Stimulated activated CD4-positive, alpha-beta T cell treated with anti-CD3 and anti-CD28 coated beads, Interleukin-1b, Interleukin-23, amount 100 ng/mL, for 1 hour (primary cell): ENCODE measurements at places on chromosomes 2 and 18.

GRCh38 chr2:122009561-122009960, 254.1 kb downstream of the TSN start:
- no peak for DNase-seq

DNA sequence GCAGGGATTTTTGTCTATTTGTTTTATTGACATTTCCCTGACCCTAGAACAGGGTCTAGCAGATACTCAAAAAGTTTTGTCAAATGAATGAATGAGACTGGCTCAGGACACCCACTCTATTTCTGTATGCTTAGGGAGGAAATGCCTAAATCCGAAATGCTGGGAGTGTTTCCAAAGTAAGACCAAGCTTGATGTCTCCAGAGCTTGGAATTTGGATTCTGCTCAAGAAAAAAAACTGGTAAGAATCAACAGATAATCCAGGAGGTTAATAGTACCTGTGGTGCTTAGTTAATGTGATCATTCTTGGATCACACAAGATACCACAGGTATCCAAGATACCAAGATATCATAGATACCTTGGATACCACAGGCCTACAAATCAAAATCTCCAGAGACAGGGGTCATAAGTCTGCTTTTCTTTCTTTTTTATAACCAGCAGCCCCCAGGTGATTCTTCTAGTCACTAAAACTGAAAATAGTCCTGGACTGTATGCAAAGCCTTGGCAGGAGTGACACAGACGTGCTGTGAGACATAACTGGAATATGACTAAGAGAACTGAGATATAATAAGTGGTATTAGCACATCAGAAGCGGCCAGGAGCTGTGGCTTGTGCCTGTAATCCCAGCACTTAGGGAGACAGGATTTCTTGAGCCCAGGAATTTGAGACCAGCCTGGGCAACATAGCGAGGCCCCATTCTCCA, 39.9 kb upstream of the SP3 start:
- no peak for DNase-seq

GRCh38 chr2:146785101-146785500, 1059.7 kb upstream of the ACVR2A start:
- no peak for DNase-seq

DNA sequence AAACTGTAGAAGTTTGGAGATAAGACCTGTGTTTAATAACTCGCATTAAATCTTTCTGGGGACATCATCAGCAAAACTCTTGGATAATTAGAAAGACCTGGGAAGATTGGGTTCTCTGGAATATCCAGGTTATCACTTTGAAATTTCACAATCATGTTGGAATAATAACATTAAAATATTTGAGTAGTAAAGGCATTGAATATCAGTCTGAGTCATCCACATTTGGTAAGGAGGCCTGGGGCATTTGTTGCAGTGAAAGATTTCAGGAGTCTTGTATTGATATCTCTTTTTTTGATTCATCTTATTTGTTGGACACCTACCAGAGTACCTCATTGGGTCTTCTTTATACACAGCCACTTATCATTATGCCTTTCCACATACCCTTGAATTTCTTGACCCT, 95.9 kb downstream of the EPB41L5 start:
- DNase-seq, result no peak

DNA sequence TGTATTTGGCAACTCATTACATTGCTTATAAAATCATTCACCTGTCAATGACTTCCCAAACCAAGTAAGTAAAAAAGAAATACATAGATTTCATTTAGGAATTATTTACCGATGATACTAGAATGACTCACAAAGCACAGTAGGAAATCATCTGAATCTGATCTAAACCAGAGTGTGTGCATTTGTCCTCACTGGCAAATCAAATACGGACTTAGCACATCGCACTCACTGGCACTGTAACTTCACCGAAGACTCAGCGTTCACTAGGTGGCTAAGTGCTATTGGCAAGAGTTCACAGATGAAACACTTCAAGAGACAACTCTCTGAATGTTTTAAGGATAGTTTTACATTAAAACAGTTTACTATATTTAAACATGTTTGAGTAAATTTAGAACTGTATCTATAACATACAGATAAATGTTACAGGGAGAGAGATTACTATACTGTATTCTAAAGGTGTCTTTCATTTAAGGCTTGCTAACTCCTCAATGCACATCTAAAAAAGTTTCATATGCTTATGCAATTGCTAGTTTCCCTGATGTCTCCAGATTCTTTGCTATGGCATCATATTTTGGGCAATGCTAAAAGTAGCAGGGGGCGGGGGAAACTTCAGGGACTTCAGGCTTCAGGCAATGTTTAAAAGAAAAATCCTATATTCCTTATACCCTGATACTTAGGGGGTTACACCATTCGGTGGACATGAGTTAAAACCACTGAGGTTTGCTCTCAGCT, 48.8 kb downstream of the STK39 start:
- no peak for DNase-seq

- no peak for DNase-seq
These were observed 41.4 kb downstream of the KLHL29 start for GRCh38 chr2:23426263-23426905.

DNA sequence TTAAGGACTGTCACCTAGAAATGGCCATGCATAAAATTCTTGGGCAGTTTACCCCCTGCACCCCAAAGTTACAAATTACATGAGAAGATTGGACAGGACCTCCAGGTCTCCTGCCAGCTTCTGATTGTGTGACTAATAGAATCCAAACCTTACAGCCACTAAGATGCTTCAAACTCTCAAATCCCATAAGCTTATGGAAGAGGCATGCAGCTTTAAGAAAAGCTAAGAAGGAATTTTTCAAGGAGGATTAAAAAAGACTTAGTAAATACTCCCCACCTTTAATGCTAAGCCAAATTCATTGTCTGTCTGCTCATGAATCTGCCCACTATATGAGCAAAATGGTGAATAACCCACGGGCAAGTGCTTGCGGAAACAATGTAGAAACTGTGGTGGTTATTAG, 86.3 kb downstream of the MAIP1 start:
- DNase-seq, result no peak

GRCh38 chr2:146931109-146931508, 913.7 kb upstream of the ACVR2A start:
- no peak for DNase-seq

DNA sequence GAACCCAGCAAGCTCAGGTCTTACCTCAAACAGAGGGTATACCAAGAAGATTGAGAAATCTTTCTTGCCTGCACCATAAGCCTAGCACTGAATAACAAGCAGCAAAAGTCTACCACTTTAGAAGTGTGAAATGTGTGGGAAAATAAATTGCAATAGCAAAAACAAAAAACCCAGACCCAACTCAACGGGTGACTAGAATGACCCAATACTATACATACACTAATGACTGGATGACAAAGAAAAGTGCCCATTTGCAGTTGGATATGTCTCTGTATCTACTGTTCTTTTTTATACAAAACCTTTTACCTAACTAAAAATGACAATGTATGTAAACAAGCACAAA, 950.6 kb downstream of the TRIB2 start:
- no peak for DNase-seq

GRCh38 chr2:51103205-51103604, 71.3 kb upstream of the NRXN1 start:
- no peak for DNase-seq

DNA sequence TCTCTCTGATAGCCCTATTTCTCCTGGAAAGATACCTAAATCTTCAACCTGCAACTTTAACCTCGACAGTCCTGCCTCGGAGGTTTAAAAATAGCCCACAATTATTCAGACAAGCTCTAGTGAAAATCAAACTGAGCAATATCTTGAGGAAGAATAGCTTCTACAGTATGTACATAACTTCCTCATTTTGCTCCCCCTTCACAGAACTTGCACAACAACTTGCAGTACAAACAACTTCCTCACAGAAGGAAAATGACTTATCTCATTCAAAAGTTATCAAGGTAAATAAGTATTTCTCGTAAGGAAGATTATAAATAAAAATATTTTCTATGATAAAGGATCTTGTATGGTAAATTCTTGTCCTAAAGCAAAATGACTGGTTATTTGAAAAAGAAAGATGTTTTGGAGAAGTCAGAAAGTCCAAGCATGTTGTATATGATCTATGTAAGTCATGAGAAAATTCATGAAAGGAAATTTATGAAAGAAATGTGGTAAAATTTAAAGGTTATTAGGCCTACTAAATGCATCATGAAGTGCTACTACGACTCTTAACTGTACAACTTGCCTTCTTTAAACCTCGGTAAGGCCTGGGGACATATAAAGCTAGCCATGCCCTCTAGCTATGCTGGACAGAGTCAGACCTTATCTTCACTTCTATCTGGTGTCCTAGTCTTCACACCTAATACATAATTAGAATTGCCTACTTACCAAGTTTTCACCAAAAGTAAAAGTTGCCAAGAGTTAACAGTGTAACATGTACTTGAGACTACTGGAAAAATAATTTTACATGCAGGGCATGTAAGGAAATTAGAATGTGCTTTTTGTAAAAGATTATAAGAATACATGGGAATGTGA, 394.5 kb downstream of the DLGAP1 start:
- no peak for DNase-seq

- DNase-seq, result no peak
These were observed 46.6 kb upstream of the AMMECR1L start for GRCh38 chr2:127932199-127932876.
